ENCODE measurements at places on chromosomes 1 and 21. TPM values are rescaled to one million over a fixed set of nuclear protein-coding genes. Genes with fewer than 3 reads are reported as not detected.
A peak's percentile ranks its signal among the peaks of the same experiment; 100 is the strongest.

DNA sequence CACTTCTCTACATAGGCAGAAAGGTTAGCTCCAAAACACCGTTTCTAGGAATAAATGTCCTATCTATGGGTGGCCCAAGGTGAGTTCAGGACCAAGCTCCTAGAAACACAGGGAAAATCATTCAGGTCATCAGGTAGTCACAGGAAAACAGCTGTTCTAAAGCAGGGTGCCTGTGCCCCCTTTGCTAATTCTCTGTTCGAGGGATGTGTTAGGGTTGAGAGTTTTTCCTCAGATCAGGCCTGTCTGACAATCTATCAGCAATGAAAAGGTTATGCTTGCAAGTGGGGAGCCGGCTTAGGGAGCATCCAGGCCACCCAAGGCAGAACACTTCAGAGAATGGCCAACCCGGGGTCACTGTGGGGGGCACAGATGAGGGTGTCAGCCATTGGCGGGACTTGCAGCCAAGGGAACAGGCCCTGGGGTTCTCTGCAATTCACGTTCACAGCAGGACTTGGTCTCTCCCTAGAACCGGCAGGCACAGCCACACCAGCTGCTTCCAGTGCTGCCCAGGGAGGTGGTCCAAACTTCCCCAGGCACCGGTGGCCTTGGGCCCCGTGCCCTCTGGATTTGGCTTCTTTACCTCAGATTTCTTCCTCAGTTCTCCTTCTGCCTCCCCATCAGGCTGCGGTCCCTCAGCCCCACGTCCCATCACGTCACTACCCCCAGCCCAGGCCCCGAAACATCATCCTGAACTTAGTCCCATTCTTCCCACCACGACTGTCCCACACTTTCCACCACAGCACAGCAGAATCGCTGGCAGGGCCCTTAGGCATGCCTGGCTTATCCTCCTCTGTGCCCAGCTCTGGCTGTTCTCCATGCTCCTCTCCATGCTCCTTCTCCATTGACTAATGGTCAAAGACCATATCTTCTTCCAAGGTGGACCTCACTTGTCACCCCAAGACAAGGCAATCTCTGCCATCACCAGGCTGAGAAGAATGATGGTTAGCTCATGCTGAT is 11.0 kb downstream of the CD2 start:
- DNase-seq = no peak

GRCh38 chr1:82279241-82279640 is 478.5 kb downstream of the ADGRL2 start:
- DNase-seq = no peak

TNFRSF25 gene
- total RNA-seq = 0.97 TPM

CEP104 gene
- 50.8 TPM for total RNA-seq

GRCh38 chr1:119374208-119374874 is 5.8 kb downstream of the HAO2 start:
- no peak for DNase-seq

DNA sequence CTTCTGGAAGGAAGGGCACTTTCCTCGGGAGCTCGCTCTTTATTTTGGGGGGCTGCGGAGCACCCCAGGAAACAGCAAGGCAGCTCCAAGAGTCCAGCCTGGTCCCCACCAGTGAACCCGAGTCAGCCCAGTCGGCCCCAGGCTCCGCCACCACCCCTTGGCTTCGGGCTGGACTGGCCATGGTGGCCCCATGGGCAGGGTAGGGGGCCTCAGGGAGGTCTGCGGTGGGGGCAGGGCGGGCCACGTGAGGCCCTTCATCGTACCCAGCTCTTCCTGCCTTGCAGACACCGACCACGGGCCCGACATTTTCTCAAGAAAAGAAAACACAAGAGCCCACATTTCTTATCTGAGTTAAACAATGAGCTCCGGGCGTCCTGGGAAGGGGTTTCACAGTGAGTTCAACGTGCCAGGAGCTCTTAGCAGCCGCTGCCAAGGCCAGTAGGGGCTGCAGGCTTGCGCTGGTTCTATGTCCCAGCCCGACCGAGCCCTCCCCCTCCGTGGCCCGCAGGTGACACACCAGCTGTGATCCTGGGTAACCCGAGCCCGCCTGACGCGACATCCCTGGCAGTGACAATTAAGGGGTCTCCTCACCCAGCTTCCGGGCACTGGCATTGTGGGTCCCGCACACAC is 66.2 kb downstream of the PRDM16 start:
- DNase-seq = no peak

GRCh38 chr1:230459465-230459864 is 33.3 kb upstream of the PGBD5 start:
- peak; percentile 7 for DNase-seq

DNA sequence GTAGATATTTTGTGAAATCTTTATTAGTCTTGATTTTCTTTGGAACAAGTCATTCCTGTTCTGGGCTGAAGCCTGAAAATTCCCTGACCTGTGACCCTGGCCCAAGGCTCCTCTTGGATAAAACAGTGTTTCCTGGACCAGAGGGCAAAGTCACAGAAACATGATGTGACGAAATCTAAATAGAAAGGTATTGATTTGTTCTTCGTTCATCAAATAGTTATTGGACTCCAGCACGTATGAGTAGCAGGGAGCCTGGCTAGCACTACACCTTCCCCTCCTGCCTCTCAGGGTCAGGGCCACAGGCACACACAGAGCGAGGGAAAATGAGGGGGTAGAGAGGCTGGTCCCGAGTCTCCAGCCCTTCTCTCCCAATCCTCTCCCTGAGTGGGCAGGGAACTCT is 1.7 kb upstream of the CLDN14 start:
- no peak for DNase-seq

DNA sequence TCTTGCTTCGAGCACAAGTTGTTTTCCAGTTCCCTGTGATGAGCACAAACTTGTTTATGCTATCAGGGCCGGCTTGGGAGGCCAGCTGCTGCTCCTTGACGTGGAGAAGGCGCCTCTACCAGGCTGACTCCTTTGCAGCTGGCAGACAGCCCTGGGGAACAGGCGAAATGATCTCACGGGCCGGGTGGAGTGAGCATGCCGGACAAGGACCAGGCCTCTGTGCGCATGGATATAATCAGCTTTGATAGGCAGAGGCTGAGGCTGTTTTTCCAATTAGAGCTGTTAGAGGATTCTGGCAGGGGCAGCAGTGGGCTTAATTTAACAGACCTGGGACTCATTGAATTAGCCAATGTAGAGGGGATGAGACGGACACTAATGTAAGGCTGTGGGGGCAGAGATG is 38.9 kb downstream of the FAM163A start:
- DNase-seq = no peak

DFFA gene
- 49.7 TPM for total RNA-seq

- DNase-seq = no peak
Observed at GRCh38 chr21:35843911-35844667, 216.2 kb downstream of the SETD4 start.

DNA sequence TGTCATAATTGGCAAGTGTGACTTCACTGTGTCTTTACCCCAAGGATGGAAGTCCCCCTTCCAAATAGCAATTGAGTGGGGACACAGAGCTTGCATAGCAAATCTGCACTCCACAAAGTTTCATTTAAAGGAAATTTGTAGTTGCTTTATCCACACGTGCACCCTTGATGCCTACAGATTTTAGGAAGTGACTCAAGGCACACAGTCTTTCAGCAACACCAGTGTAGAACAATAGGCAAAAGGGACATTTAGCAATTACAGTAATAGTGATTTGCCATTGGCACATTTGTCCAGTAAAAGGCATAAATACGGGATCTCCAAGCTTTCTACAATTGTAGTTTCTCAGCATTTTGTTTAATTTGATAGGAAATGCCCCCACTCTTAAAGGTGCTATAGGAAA is 43.4 kb upstream of the KAZN start:
- DNase-seq = no peak

DNA sequence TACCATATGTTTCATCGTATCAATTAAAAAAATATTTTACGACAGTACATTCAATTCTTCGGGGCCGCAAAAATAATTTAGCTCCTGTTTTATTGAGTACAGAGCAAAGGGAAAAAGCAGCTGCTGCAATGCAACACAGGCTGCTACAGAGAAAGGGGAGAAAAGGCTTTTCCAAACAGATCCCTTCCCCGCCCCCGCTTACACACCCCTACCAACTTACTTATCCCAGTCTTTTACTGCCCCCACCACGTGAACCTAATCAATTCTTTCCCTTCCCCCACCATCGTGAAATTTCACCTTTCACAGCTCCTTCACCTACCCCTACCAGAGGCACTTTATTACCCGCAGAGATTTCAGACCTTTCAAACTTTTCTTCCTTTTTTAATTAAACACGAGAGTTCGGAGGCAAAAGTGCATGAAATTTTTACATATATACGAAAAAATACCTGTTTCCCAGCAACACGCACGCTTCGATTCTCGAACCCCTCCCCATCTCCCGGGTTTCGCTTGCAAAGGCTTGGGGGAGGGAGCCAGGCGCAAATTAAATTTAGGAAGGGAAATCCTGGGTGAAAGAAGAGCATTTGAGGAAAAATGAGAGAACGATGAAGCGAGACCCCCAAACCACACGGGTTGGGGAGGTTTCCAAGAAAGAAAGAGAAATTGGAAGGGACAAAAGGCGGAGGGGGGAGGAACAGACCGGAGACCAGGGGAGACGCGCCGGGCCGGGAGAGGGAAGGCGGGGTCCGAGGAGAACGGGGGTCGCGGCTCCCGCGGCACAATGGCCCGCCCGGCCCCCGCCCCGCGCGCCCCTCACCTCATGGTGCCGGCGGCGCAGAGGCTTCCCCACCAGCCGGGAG is 823 bp downstream of the ENAH start:
- peak; percentile 62 for DNase-seq

DNA sequence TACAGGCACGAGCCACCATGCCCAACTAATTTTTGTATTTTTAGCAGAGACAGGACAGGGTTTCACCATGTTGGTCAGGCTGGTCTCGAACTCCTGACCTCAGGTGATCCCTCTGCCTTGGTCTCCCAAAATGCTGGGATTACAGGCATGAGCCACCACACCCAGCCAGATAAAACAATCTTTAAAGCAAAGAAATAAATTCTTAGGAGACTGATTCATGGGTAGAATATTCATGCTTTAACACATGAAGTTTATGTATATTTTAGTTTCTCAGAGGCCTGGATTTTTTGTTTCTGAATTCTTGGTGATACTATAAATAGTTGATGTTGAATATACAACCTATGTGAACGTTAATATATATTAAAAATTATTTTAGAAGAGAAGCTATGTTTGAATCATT is 127.4 kb upstream of the KIAA1614 start:
- DNase-seq = no peak

IGSF5 gene
- not detected for total RNA-seq

DNA sequence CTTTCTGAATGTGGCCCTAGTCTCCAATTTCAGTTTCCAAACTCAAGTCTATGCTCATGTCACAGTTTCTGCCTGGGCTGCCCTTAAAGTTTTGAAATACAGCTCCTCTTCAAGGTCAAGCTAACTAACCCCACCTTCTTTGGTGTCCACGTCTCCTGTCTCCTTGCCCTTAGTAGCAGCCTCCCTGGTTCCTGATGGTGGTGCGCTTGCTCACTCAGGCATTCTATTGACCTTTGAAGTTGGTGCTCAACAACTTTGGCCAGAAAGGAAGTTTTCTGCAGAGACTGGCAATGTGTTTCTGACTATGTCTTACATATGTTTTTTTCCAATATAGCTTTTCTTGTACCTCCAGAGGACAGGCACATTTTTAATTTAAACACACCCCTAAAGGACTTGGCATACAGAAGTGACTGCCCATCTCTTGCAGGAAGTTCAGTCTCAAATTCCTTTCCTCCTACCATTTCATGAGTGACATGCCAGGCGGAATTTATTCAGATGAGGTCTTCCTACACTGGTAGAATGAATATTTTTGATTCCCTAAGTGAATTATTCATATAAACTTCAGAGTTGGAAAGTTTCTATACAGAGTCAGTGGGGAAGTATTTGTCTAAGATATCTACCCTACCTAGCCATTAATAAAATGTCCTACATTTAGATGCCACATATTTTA is 364.3 kb upstream of the USP24 start:
- DNase-seq = no peak

DNA sequence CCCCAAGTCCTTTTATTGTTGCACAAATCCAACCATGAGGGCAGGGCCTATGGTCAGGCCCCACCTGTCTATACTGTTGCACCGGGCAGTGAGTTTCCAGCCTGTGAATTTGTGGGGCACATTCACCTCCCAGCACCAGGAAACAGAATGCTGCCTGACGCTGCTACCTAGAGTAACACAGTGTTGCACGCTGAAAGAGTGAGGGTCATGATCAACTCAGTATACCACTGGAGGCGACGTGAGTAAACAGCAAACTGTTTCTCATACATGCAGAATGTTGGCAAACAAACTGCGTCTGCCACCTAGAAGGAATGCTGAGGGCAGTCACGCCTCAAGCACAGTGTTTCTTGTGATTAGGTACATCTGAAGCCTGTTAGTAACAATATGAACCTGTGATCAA is 13.4 kb upstream of the LRRC47 start:
- DNase-seq = no peak

DNA sequence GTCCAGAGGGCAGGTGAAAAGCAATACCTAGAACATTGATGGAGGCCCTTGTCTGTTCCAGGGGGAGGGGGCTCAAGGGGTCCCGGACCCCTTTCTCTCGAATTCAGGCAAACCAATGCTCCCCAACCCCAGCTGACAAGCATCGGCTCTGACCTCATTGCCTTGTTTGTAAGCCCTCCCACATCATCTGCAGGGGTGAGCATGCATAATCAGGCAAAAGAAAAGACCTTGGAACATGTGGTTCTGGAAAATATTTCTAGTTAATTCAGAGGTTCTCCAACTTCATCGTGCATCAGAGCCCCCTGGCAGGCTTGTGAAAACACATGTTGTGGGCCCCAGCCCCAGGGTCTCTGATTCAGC is 231.3 kb downstream of the TOMM20 start:
- no peak for DNase-seq

PKLR gene
- not detected for total RNA-seq

KPRP gene
- not detected for total RNA-seq

PDIK1L gene
- total RNA-seq = 12.9 TPM

DNA sequence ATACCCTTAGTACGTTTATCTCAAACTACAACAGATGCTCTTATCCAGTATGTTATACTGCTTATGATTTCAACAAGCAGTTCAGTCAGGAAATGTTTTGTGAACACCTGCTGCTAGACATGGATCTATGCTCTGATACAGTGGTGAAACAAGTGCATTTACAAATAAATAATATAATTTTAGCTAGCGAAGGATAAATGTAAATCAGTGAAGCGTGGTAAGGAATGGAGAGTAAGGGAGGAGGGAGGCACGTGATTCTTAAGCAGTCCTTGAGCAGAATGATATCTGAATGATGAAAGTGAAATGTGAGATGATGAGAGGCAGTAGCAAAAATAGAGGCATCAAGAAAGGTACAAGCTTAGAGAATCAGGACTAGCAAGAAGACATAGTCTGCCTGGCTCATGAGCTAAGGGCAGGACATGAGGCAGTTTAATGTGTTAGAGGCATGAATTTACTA is 6.3 kb downstream of the TSNAX start:
- DNase-seq = no peak

DNA sequence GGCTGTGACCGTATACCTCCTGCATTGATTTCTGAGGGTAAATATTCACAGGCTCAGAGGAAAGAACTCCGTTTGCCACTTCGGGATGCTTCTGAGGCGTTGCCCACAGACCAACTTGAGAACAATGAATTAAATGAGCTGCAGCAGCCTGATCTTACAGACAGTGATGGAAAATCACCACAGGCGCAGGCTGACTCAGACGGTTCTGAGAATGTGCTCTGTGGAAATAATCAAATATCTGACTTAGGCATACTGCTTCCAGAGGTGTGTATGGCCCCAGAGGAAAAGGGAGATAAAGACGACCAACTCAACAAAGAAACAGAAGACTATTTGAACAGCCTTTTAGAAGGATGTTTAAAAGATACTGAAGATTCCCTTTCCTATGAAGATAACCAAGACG is 76.7 kb upstream of the SCCPDH start:
- peak; percentile 50 for DNase-seq

- DNase-seq = no peak
Observed at GRCh38 chr1:79695138-79695537, 688.6 kb upstream of the ADGRL4 start.

GRCh38 chr1:195466639-195467038 is 1141.6 kb downstream of the KCNT2 start:
- DNase-seq = no peak
